ENCODE measurements at places on chromosomes 5 and 9.

DNA sequence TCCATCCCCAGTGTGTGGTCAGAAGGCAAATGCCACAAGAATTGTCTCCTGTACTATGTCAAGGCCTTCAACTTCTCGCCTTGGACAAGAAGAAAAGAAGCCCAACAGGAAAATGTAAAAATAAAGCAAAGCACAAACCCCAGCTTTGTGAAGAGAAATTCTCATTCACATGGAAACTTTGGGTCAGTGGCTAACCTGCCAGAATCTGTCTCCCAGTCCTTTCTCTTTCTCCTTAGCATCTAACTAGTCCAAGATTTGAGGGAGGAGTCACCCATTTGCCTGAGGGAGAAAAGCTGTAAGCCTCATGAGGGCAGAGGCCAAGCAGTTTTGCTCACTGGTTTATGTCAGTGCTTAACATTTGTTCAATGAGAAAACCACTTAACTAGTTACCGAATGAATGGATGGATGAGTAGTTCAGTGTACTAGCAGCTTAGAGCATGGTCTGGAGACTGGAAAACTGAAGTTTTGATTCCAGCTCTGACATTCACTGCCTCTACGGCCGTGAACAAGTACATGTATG, 36.0 kb downstream of the ADAM19 start:
- DNase-seq, result peak; percentile 31

DNA sequence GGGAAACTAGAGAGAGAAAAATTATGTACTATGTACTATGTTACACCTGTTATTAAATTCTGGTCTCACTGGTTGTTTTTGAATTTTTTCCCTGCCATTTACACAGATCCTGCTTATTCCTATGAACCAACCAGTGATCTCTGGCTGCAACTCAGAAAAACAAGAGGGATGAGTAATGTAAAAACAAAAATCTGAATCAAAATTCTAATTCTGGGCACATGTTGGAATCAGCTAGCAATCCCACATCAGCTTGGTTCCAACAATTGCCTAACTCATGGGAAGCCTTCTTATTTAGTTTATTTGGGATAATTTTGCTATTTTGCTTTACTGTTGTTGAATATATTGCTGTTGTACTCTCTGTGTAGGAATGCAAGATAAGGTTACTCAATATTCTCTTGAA, 78.3 kb downstream of the PLK2 start:
- no peak for DNase-seq

GRCh38 chr5:60604771-60605170, 95.2 kb downstream of the DEPDC1B start:
- DNase-seq, result no peak

- no peak for DNase-seq
Measured at GRCh38 chr5:147044572-147045273, 166.2 kb upstream of the PPP2R2B start.

GRCh38 chr5:13944560-13945199, at the start of gene DNAH5:
DNAH5 (minus strand) TSS chr5:13944688; CDS start chr5:13944438, 250 bp downstream.
- peak; percentile 95 for DNase-seq

DNA sequence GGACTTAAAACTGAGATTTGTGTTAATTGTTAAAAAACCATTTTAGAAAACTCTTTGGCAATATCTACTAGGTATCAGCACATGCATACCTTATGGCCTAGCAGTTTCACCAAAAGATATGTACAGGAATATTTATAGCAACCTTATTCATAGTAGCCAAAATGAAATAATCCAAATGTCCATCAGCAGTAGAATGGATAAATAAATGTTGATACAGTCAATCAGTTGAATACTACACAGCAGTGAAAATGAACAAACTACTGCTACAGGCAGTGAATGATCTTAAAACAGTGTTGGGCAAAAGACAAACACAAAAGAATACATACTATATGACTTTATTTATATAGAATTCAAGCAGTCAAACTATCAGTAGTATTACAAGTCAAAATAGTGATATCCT, 16.4 kb downstream of the RFESD start:
- no peak for DNase-seq

- no peak for DNase-seq
Measured at GRCh38 chr9:136249877-136250559, 4.4 kb upstream of the QSOX2 start.

GRCh38 chr9:127734747-127735529, at the start of gene TOR2A:
TOR2A (minus strand) TSS chr9:127735294; CDS start chr9:127735270, 24 bp downstream.
- DNase-seq, result peak; percentile 93

- peak; percentile 61 for DNase-seq
Measured at GRCh38 chr5:96293966-96294883, 138.8 kb downstream of the PCSK1 start.
